ENCODE measurements at places on chromosomes 7 and 10.

- peak; percentile 50 for DNase-seq
Observed at GRCh38 chr7:107854989-107855388, 36.0 kb upstream of the DLD start.

GRCh38 chr7:140276001-140276400 lies 99.2 kb upstream of the KDM7A start:
- DNase-seq: no peak

GRCh38 chr10:71543608-71544170 lies 147.0 kb downstream of the CDH23 start:
- DNase-seq: no peak

- no peak for DNase-seq
Observed at GRCh38 chr7:125184801-125185200, 255.2 kb upstream of the POT1 start.

DNA sequence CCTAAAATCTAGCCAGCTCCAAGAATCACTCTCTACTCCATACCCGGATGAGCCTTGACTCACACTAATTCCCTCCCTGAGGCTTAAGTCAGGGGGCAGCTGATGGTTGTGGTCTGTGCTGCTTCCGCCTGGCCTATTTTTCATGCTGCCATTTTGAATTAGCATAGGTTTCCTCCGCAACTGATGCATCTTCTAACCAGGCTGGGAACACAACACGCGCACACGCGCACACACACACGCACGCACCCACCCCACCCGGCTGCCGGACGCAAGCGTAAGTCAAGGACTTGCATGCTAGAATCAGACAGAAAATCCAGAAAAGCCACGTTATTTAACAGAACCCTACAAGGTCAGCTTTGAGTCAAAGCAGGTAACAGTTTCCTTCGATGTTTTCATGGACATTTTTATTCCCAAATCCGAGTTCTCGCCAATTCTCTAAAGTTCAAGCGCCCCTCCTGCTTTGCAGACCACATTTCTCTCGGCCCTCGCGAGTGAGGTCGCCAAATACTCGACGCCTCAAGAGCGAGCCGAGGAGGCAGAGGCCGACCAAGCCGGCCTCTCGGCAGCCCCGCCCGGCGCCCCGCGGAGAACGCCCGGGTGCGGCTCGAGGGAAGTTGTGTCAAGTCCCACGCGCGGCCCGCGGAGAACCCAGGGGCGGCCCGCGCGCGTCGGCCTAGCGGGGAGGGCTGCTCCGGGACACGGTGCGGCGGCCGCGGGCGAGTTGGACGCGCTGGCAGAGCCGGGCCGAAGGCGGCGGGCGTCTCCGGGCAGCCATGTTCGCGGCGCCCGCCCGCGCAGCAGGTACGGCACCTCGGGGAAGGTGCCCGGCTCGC lies 961 bp downstream of the SCRN1 start:
- peak; percentile 75 for DNase-seq

GRCh38 chr10:68871731-68872342 lies 29.3 kb upstream of the DDX50 start:
- peak; percentile 81 for DNase-seq

DNA sequence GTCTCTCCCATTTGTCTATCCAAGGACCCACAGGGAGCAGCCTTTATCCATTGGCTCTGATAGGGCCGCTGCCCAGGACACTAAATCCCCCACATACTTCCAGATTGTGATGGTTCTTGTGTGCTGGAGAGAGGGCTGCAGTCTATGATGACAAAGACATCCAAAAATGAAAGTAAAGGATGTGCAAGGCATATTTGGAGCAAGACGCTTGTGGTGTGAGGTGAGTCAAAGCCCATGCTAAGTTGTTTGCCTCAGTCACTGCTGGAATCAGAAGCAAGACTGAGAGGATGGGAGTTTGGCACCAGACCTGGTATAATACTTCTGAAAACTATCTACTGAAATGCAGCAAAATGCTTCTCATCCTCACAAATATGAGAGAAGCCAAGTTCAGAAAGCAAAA lies 22.7 kb downstream of the ZNF22 start:
- peak; percentile 17 for DNase-seq

DNA sequence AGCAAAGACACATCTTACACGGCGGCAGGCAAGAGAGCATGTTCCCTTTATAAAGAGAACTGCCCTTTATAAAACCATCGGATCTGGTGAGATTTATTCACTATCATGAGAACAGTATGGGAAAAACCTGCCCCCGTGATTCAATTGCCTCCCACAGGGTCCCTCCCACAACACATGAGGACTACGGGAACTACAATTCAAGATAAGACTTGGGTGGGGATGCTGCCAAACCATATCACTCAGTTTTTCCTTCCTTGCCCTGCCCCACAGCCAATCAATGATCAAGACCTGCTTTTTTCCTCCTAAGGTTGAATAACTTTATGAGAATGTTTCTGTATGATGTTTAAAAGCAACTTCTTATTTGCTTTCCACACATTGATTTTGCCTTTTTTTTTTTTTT lies 3.1 kb upstream of the PTPRE start:
- DNase-seq: no peak

- no peak for DNase-seq
Observed at GRCh38 chr10:86253091-86254072, 113.2 kb downstream of the GRID1 start.

- no peak for DNase-seq
Observed at GRCh38 chr7:151851782-151852181, 25.1 kb downstream of the PRKAG2 start.

DNA sequence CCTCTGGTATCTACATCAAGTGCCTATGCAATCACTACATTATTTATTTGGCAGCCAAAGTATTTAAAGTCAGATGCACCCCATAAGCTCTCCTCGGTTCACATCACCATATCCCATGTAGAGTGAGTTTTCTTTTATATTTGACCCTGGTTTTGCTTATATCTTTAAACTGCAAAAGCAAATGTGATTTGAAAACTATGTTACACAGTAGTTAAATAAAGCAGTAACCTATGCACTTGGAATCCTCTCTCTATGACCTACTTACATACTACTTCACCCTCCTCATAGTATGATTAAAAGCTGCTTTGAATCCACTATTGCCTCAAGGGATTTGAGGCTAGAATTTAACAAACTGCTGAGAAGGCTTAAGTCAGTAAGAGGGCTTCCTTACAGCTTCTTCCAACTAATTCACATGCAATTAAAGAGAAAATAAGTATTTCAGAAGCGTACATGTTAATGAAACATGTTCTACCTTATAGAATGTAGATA lies 2.2 kb upstream of the CELF2 start:
- DNase-seq: peak; percentile 78

GRCh38 chr10:133327651-133328357 lies 8.9 kb downstream of the CALY start:
- DNase-seq: peak; percentile 6

DNA sequence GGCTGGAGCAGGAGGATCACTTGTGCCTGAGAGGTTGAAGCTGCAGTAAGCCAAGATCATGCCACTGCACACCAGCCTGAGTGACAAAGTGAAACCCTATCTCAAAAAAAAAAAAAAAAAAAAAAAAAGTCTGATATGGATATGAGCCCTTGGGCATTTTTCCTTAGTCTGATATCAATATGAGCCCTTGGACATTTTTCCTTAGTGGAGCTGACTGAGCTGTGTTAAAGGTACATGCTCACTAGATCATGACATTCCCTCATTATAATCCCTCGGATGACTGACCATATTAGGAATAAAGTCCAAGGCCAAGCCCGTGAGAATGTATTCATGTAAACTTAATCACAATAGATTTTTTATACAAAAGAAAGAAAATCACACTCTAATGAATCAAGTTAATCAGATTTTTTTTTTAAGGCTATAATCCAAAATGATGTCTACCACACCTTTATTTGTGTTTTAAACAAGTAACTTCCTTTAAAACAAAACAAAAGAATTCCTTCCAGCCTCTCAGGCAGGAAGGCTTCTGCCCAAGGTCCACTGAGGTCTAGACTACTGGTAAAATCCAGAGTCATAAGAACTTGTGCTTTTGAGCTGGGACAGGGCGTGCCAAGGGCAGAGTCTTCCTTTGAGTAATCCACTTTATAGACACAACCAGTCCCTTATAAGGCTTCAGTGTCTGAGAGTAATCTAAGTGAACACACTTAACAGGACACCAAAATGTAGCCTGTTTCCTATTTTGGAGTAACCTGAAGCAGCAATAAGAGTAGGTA lies 5.5 kb downstream of the PPA1 start:
- DNase-seq: no peak
